ENCODE measurements at places on chromosomes 6 and 20.

- peak; percentile 90 for DNase-seq
These were observed 63.6 kb downstream of the IPCEF1 start for GRCh38 chr6:154292855-154293519.

DNA sequence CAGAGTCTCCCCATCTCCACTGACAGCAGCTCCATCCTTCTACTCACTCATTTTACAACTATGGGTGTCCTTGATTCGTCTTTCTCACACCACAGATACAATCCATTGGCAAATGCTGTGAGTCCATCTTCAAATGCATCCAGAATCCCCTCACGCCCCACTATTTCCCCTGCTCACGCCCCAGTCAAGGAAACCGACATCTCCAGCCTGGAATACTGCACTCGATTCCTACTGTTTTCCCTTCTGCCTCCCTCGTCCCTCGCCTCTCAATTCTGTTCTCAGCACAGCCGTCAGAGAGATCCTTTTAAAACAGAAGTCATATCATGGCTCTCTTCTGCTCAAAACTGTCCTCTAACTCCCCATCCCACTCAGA lies 4.7 kb downstream of the HLA-B start:
- DNase-seq: no peak

- DNase-seq: peak; percentile 47
These were observed 40.8 kb downstream of the ZFAND3 start for GRCh38 chr6:37860226-37860839.

DNA sequence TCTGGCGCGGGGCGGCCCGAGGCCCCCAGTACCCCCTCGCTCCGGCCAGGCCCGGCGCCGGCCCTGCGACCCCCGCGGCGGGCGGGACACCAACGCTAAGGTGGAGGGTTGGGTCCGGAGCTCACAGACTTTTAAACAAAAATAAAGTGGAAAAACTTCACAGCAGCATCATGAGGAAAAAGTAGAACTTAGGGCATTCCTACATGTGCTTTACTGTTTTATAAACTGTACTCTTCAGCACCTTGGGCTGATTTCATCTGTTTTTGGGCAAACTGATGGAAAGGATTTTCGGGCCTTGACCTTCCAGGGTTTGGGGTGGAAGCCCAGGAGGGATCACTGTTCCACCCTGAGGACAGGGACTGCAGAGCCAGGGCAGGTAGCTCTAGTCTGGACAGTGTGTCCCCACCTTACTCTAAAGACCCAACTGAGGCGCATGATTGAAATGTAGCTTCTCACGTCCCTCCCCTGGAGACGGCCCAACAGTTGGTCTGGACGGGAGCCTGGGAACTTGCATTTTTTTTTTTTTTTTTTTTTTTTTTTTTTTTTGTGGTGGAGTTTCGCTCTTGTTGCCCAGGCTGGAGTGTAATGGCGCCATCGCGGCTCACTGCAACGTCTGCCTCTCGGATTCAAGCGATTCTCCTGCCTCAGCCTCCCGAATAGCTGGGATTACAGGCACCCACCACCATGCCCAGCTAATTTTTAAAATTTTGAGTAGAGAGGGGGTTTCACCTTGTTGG lies 740 bp downstream of the NELFCD start:
- no peak for DNase-seq

DNA sequence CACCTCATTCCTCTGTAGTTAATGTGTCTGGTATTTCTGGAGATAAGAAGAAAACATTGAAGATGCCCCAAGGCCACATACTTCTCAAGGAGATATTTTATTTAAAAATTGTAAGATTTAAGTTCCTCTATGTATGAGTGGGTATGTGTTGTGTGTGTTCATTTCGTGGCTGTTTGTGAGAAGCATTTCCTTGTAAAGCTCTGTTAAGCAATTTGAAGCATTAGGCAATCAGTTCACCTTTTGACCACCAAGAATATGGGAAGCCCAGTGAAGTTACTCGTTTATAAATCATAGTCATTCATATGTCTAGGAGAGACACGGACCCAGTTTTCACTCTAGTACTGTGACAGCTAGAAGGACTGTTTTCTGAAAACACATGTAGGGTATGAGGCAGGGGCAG lies 717.6 kb upstream of the MAP3K7 start:
- DNase-seq: no peak

GRCh38 chr6:747028-747427 lies 54.1 kb upstream of the EXOC2 start:
- no peak for DNase-seq

GRCh38 chr20:22542427-22542826 lies 41.9 kb downstream of the FOXA2 start:
- DNase-seq: no peak

- no peak for DNase-seq
These were observed 76.3 kb downstream of the MTFR2 start for GRCh38 chr6:136173519-136174507.

GRCh38 chr6:165308926-165309731 lies at the start of gene C6orf118:
C6orf118 (minus strand) TSS chr6:165309605; CDS start chr6:165309586, 19 bp downstream.
- DNase-seq: peak; percentile 36

- no peak for DNase-seq
These were observed 19.2 kb downstream of the FKBP1A start for GRCh38 chr20:1373614-1374013.

- no peak for DNase-seq
These were observed 51.6 kb downstream of the LAMP5 start for GRCh38 chr20:9565910-9566550.

DNA sequence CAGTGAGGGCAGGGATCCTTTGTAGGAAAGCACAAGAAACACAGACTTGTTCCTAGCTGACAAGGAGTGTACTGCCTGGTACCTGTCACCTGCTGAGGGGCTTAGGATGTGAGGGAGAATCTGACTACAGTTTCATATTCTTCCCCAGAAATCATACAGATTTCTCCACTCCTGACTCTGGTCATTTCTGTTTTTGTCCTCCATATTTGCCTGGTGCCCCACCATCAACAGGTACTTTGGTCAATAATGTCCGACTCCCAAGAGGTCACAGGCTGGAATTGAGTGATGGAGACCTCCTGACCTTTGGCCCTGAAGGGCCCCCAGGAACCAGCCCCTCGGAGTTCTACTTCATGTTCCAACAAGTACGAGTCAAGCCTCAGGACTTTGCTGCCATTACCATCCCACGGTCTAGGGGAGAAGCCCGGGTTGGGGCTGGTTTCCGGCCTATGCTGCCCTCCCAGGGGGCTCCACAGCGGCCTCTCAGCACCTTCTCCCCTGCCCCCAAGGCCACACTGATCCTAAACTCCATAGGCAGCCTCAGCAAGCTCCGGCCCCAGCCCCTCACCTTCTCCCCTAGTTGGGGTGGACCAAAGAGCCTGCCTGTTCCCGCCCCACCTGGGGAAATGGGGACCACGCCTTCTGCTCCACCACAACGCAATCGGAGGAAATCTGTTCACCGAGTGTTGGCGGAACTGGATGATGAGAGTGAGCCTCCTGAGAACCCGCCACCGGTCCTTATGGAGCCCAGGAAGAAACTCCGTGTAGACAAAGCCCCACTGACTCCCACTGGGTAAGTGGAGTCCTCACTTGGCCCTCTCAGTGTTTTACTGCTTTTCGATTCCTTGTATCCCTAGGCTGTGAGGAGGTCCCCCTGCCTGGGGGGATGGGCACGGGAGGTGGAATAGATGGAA lies 3.1 kb downstream of the TCF19 start:
- DNase-seq: no peak

DNA sequence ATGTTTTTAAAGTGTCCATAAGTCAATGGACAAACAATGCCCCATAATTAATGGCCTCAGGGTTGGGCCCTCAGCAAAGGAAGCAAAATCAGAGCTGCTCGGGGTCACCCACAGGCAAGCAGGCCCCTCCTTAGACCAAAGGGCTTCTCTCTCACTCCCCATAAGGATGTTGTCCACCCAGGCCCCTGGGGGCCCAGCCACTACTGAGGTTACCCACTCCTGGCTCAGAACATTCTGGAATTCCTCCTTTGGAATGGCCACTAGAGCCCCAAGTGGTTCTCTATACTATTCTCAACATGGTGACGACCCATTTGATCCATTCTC lies 50.9 kb downstream of the BANF2 start:
- no peak for DNase-seq

- DNase-seq: peak; percentile 66
These were observed 1.1 kb upstream of the MRGBP start for GRCh38 chr20:62795023-62795761.

DNA sequence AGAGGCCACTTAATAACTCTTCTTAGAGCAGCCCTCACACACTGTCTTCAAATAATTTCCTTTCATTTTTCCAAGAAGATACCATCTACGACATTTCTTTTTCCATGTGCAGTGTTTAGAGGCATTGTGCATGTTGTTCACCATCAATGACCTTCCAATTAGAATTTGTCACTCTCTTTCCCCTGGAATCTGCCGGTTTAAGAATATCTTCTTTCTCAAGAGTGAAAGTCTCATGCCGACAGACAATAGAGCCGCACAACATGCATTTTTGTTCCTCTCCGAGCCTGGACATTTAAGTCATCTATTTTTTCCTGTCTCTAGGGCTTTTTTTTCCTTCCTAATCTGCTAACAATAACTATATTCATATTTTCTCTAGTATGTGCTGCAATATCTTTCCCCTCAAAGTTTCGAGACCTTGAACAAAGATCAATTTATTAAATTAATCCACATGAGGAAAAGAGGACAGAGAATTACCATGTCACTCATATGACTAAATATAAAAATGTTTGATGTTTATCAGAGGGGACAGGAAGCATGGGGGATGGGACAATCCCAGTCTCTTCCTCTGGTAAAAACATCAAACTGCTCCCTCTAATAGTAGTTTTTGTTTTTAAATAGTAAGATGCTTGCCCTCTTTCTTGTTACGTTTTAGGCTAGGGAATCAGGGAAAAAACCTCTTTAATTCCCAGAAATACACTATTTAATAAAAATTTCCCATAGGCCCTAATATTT lies 893.4 kb downstream of the C6orf118 start:
- no peak for DNase-seq

DNA sequence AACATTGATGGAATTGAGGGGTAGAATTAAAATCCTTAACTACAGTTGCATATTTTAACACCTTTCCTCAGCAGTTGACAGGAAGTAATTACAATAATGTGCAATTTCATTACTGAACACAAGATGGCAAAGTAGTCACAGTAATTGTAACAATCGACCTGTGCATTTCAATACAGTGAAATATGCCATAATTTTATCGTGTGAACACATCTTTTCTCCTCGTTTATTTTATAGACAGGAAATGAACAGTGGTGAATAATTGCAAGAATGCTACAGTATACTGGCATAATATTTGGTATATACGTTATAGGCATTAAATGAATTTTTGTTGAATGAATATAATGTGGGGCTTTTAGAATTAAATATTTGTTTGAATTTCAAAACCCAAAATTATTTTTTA lies 25.0 kb downstream of the CYB5R4 start:
- DNase-seq: no peak

GRCh38 chr20:10356628-10357027 lies 77.4 kb downstream of the MKKS start:
- no peak for DNase-seq

GRCh38 chr6:107894809-107895396 lies 63.1 kb downstream of the SEC63 start:
- DNase-seq: no peak

DNA sequence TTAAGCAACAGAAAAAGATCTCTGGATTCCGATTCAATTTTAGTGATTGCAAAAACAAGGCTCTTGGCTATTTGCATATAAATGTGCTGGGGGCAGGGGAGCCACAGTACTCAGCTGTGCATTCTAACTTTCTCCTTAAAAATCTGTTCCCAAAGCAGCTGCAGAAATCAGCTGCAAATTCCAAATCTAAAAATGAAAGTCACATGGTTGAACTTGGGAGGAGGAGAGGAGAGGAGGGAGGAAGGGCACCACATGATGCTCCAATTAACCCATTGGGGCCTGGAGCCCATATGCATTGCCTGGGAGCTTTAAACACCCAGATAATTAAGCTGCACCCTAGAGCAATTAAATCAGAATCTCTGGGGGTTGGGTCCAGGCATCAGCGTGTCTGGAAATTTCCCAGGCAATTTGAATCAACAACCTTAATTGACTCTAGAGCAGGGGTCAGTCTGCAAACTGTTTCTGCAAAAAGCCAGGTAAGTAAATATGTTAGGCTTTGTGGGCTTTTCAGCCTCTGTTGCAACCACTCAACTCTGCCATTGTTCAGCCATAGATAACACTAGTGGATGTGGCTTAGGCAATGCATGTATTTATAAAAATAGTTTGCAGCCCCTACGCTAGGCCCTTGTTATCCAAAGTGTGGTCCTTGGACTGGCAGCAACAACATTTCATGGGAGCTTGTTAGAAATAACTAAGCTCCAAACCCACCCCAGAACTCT lies 508.1 kb downstream of the KIF16B start:
- no peak for DNase-seq

GRCh38 chr6:70549327-70549726 lies 17.4 kb upstream of the SDHAF4 start:
- no peak for DNase-seq

- DNase-seq: no peak
These were observed 38.7 kb upstream of the POU5F1 start for GRCh38 chr6:31209137-31209536.

GRCh38 chr6:15970517-15970916 lies 158.4 kb upstream of the MYLIP start:
- DNase-seq: no peak

DNA sequence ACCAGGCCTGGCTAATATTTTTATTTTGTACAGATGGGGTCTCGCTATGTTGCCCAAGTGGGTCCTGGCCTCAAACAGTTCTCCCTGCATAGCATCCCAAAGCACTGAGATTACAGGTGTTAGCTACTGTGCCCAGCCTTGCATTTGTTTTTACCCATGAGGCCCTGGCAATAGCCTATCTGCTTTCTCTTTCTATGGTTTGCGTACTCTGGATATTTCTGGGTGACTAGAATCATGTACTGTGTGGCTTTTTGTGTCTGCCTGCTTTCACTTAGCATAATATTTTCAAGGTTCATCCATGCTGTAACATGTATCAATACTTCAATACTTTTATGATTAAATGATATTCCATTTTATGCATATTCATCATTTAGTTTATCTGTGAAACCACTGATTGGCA lies 451.7 kb downstream of the GRIK2 start:
- no peak for DNase-seq

- no peak for DNase-seq
These were observed 28.6 kb upstream of the DLGAP4 start for GRCh38 chr20:36277546-36277945.

- peak; percentile 46 for DNase-seq
These were observed 241 bp upstream of the CFAP206 start for GRCh38 chr6:87407561-87407900.

DNA sequence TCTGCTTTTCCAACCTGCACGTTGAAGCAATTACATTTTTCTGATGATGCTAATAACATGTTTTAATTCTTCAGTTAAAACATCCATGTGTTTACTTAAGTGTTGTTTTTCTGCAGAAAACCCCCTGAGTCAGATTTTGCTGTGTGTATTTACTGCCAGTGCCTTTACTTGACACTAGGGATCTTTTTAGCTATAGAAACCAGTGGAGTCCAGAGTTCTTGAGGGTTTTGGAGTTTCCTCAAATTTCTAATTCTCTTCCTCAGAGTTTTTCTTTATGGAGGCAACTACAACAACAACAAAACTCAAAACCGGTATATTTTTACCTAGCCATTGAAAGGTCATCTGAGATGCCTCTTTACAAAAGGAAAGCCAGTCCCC lies 168.4 kb downstream of the JARID2 start:
- no peak for DNase-seq

- DNase-seq: no peak
These were observed 32.2 kb downstream of the KIF25 start for GRCh38 chr6:168029459-168030217.
